ENCODE measurements at places on chromosomes 7 and 10. TPM values are rescaled to one million over a fixed set of nuclear protein-coding genes. Genes with fewer than 3 reads are reported as not detected.

DNA sequence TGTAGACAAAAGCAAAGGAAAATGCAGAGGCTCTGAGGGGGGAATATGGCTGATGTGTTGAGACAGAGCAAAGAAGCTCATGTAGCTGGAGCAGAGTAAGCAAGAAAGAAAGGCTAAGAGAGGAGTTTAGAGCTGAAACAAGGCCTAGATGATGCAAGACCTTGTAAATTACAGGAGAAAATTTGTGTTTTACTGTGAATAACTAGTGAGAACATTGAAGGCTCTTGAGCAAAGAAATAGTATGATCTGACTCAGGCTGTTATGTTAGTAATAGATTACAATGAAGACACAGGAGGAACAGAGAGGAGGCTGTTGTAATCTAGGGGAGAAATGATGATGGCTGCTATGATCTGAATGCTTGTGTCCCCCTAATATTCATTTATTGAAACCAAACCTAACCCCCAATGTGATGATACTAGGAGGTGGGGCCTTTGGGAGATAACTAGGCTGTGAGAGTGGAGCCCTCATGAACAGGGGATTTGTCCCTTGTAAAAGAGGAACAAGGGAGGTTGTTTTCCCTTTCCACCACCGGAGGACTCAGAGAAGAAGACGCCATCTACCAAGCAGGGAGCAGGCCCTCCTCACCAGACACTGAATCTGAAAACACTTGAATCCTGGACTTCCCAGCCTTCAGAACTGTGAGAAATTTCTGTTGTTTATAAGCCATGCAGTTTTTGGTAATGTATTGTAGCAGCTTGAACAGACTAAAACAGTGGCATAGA lies 394.9 kb downstream of the HTR7 start:
- H3K36me3 ChIP-seq, result no peaks in the 10 kb centered on the region
- no peak overlapping the region for H3K4me3 ChIP-seq
- H3K4me1 ChIP-seq, result no peaks in the 10 kb centered on the region
- no peaks in the 10 kb centered on the region for H3K27me3 ChIP-seq
- H3K27ac ChIP-seq, result no peak overlapping the region

DNA sequence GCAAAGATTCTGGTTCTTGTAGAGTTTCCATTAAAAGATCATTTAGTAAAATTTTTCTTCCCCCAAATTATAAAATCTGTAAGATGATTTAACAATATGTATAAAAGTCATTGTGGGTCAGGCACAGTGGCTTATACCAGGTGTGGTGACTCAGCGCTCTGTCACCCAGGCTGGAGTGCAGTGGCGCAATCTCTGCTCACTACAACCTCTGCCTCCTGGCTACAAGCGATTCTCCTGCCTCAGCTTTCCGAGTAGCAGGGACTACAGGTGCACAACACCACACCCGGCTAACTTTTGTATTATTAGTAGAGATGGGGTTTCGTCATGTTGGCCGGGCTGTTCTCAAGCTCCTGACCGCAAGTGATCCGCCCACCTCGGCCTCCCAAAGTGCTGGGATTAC lies 68.0 kb downstream of the SEPTIN14 start:
- H3K4me1 ChIP-seq, result no peaks in the 10 kb centered on the region
- DNase-seq, result no peak
- no peaks in the 10 kb centered on the region for H3K27me3 ChIP-seq
- H3K36me3 ChIP-seq, result no peaks in the 10 kb centered on the region

Gene MORN4
- 27.8 TPM for total RNA-seq

DNA sequence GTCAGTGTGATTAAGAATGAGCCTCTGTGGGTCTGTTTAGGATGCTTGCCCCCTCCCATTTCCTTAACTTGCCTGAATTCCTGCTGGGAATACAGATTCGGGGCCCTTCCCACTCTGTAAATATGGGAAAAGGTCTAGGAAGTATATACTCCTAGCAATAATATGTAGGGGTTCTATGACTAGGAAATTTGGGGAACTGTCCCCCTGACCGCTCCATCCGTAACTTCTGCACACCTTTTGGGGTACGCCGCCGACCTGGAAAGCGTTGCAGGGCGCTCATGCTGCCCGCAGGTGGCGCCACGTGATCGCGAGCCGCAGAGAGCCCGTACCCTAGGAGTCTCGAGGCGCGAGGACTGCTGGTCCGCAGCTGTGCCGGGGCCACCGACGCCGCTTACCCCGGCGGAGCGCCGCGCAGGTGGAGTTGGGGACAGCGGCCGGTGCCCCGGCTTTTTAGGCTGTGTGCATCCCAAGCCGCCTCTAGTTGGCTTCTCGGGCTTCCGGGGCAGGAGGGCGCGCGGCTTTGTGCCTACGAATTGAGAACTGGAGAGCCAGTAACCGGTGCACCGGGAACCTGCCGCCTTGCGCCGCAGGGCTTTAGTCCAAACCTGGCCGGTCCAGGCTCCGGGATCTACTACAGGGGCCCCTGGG lies 656 bp upstream of the CNNM2 start:
- DNase-seq, result peak; percentile 90
- H3K4me3 ChIP-seq, result peak overlapping the region; percentile 99
- peaks cover 16% of the 10 kb centered on the region for H3K4me1 ChIP-seq
- H3K27ac ChIP-seq, result peak overlapping the region; percentile 98
- peaks cover 3% of the 10 kb centered on the region for H3K27me3 ChIP-seq

Gene C10orf67
- 1.0 TPM for total RNA-seq

DNA sequence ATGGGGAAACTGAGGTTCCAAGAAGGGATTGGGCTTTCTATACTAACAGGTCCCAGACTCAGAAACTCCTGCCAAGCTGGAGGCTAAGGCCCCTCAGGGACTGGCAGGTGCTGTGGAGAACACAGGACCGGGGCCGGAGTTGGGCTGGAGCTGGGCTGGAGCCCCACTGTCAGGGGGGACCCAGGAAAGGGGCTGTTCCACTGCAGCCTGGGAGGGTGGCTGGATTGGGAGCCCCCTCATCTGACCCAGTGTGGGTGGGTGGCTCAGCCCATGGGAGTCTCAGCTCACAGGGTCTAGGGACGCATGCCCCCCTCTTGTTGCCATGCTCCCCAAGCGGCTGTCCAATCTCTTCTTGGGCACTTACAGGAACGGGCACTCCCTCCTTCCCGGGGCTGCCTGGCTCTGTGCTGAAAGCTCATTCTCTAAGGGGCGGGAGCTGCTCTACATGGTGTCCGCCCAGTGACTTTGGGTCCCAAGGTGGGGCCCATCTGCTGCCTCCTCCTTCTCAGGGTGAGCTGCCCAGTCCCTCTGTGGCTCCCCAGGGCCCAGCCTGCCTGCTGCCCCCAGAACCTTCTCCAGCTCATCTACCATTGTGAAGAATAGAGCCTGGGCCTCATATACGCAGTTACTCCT lies 126.5 kb downstream of the MYL10 start:
- H3K4me3 ChIP-seq, result no peak overlapping the region
- no peaks in the 10 kb centered on the region for H3K27me3 ChIP-seq
- DNase-seq, result no peak
- no peak overlapping the region for H3K27ac ChIP-seq
- no peaks in the 10 kb centered on the region for H3K4me1 ChIP-seq

Gene OR2A1
- total RNA-seq, result 0.10 TPM

GRCh38 chr10:88990384-88991160 lies at the start of gene FAS:
Gene FAS, plus strand, starts transcription at chr10:88990798. Its CDS starts 79 bp downstream, at chr10:88990877.
- H3K36me3 ChIP-seq, result no peaks in the 10 kb centered on the region
- DNase-seq, result peak; percentile 23
- H3K4me1 ChIP-seq, result peaks cover 9% of the 10 kb centered on the region

- no peaks in the 10 kb centered on the region for H3K36me3 ChIP-seq
- H3K4me1 ChIP-seq, result no peaks in the 10 kb centered on the region
- H3K27ac ChIP-seq, result no peak overlapping the region
Observed at GRCh38 chr10:35244549-35244948, 91.8 kb upstream of the CCNY start.

DNA sequence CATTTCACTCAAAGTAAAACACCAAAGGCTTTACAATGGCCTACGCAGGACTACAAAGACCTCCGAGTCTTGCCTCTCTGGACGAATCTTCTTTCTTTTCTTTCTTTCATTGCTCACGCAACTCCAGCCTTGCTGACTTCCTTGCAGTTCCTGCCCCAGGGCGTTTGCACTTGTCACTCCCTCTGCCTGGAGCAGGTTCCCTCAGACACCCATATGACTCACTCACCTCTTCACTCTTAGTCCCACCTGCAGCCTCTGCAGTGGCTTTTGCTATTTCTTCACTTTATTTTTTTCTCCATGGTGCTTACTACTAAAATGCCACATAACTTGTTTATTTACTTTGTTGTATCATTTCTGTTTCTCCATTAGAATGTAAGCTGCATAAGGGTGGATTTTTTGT lies 33.1 kb downstream of the GHRHR start:
- no peak overlapping the region for H3K27ac ChIP-seq
- H3K4me1 ChIP-seq, result peaks cover 15% of the 10 kb centered on the region
- H3K36me3 ChIP-seq, result peaks cover 19% of the 10 kb centered on the region
- DNase-seq, result no peak

Gene THSD7A
- 19.0 TPM for total RNA-seq

Gene TFEC
- 6.6 TPM for total RNA-seq

DNA sequence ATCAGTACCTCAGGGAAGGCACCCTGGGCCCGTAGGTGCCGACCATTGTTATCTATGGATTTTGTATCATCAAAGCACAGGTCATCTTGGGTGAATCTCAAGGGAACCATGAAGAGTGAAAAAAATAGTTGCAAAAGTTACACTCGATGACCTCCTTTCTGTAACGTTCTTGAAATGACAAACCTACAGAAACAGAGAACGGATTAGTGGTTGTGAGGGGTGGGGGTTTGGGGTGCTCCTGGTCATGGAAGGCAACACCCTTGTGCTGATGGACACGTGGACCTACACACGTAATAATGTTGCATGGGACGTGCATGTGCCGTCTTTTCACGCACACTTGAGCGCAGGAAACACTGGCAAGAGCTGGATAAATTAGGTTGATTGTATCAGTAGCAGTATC lies 655.9 kb downstream of the SDK1 start:
- H3K27ac ChIP-seq, result no peak overlapping the region
- H3K4me3 ChIP-seq, result no peak overlapping the region
- H3K36me3 ChIP-seq, result peaks cover 14% of the 10 kb centered on the region
- no peaks in the 10 kb centered on the region for H3K27me3 ChIP-seq
- DNase-seq, result no peak

GRCh38 chr7:154858836-154859537 lies 143.9 kb downstream of the PAXIP1 start:
- H3K36me3 ChIP-seq, result peaks cover 45% of the 10 kb centered on the region
- no peak overlapping the region for H3K4me3 ChIP-seq
- no peaks in the 10 kb centered on the region for H3K27me3 ChIP-seq

Gene OPN1SW
- total RNA-seq, result not detected

GRCh38 chr7:26681819-26682418 lies 182.5 kb downstream of the SKAP2 start:
- DNase-seq, result peak; percentile 37
- no peak overlapping the region for H3K27ac ChIP-seq
- no peak overlapping the region for H3K4me3 ChIP-seq
- H3K4me1 ChIP-seq, result peaks cover 4% of the 10 kb centered on the region

DNA sequence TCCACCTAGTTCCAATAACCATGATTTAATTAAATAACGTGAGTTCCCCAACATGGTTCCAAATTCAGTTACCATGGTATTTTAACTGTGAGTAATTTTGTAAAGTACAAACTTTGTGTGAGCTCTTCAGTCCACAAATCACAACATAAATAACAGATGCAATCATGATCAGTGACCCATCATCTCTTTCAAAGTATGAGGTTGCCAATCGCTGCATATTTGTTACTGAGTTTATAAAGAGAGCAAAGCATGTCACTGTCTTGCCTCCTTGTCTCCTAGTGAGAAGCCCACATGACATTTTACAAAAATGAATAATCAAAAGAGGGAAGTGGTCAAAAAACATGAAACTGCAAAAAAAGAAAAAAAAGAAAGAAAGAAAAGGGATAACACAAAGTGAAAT lies 69.1 kb upstream of the PDSS1 start:
- H3K4me1 ChIP-seq, result no peaks in the 10 kb centered on the region
- no peak for DNase-seq
- no peak overlapping the region for H3K4me3 ChIP-seq
- no peaks in the 10 kb centered on the region for H3K27me3 ChIP-seq
- H3K36me3 ChIP-seq, result no peaks in the 10 kb centered on the region

DNA sequence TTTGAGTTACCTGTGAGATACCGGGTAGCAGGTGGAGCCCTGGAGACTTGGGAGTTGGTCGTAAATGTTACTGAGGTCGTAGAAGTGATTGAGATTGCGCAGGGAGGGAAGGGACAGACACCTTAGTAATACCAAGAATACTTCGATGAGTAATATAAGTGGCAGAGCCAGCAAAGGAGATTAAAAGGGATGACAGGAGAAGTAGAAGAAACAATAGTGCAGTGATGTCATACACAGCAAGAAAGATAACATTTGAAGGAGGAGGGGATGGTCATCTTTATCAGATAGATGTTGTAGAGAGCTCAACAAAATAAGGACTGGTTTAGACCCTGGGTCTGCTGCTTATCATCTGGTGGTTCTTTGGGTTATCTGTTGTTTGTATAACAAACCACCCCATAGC lies 5.0 kb downstream of the BCCIP start:
- peaks cover 4% of the 10 kb centered on the region for H3K4me1 ChIP-seq
- no peaks in the 10 kb centered on the region for H3K27me3 ChIP-seq
- peaks cover 30% of the 10 kb centered on the region for H3K36me3 ChIP-seq
- H3K27ac ChIP-seq, result no peak overlapping the region
- DNase-seq, result no peak

GRCh38 chr10:62814756-62815380 lies 1.3 kb downstream of the EGR2 start:
- peaks cover 58% of the 10 kb centered on the region for H3K27me3 ChIP-seq
- no peak for DNase-seq
- no peak overlapping the region for H3K27ac ChIP-seq
- H3K4me1 ChIP-seq, result peaks cover 52% of the 10 kb centered on the region

- DNase-seq, result no peak
- no peaks in the 10 kb centered on the region for H3K27me3 ChIP-seq
- H3K4me1 ChIP-seq, result peaks cover 18% of the 10 kb centered on the region
- peaks cover 25% of the 10 kb centered on the region for H3K36me3 ChIP-seq
- peak overlapping the region; percentile 72 for H3K4me3 ChIP-seq
Observed at GRCh38 chr10:43647576-43647975, 1.1 kb downstream of the ZNF32 start.

- peaks cover 2% of the 10 kb centered on the region for H3K36me3 ChIP-seq
- peak; percentile 58 for DNase-seq
- peak overlapping the region; percentile 47 for H3K27ac ChIP-seq
- H3K27me3 ChIP-seq, result no peaks in the 10 kb centered on the region
- H3K4me1 ChIP-seq, result peaks cover 34% of the 10 kb centered on the region
- no peak overlapping the region for H3K4me3 ChIP-seq
Observed at GRCh38 chr7:132251327-132251659, 325.0 kb downstream of the PLXNA4 start.

GRCh38 chr10:77550378-77550777 lies 87.2 kb downstream of the KCNMA1 start:
- H3K4me1 ChIP-seq, result peaks cover 15% of the 10 kb centered on the region
- H3K4me3 ChIP-seq, result no peak overlapping the region
- DNase-seq, result no peak
- H3K36me3 ChIP-seq, result no peaks in the 10 kb centered on the region
- no peaks in the 10 kb centered on the region for H3K27me3 ChIP-seq
- H3K27ac ChIP-seq, result no peak overlapping the region

GRCh38 chr7:100606313-100606712 lies 4.2 kb downstream of the PCOLCE start:
- no peak for DNase-seq
- H3K27ac ChIP-seq, result no peak overlapping the region
- no peak overlapping the region for H3K4me3 ChIP-seq
- H3K36me3 ChIP-seq, result peaks cover 5% of the 10 kb centered on the region
- H3K27me3 ChIP-seq, result peaks cover 12% of the 10 kb centered on the region
- H3K4me1 ChIP-seq, result peaks cover 43% of the 10 kb centered on the region

GRCh38 chr7:69598487-69599285 lies 411 bp downstream of the AUTS2 start:
- no peaks in the 10 kb centered on the region for H3K27me3 ChIP-seq
- DNase-seq, result no peak
- H3K4me3 ChIP-seq, result peak overlapping the region; percentile 85
- H3K36me3 ChIP-seq, result no peaks in the 10 kb centered on the region
- H3K4me1 ChIP-seq, result peaks cover 19% of the 10 kb centered on the region

Gene GRM3
- total RNA-seq, result 14.3 TPM

Gene CTBP2
- 79.6 TPM for total RNA-seq
